GM12892 (cell line): ENCODE measurements at places on chromosomes 6 and 20.

- no peak for DNase-seq
Observed at GRCh38 chr6:38349221-38349620, 290.5 kb downstream of the BTBD9 start.

DNA sequence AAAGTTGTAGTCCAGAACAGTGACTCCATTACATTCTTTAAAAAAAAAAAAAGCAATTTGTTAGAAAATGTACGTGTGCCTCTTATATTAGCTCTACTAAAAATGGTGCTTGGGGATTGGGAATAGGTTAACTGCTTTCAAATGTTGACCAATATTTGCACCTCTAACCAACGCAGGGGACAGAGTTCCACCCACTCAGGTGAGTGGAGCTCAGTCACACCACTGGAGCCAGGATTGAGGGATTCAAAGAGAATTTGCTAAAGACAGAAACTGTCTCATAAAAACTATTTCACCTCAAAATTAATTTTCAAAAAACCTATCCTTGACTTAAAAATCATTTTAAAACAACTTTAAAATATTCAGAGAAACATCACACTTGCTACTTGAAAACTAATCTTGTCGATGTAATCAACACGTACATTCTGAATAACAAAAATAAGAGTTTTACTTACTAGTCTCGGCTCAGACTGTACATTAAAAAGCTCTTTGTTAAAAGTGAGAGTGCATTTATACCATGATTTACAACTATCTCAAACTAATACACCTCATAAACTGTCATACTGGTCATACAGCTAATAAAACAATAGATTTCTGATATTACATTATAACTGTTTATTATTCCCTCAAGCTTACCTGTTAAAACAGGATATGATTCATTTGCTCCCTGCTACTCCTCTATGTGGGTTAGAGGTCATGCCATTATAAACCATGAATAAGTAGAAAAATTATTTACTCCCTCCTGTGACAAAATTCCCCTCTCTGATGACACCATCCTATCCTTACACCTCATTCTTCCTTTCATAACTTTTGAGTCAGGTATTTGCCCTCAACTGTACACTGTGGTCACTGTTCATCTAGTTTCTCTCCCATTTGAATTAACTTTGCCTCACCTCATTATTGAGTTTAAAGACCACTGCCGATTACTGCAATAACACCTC, 88.6 kb downstream of the PDE10A start:
- DNase-seq = no peak

- DNase-seq = no peak
Observed at GRCh38 chr6:113495521-113495920, 361.6 kb upstream of the MARCKS start.

DNA sequence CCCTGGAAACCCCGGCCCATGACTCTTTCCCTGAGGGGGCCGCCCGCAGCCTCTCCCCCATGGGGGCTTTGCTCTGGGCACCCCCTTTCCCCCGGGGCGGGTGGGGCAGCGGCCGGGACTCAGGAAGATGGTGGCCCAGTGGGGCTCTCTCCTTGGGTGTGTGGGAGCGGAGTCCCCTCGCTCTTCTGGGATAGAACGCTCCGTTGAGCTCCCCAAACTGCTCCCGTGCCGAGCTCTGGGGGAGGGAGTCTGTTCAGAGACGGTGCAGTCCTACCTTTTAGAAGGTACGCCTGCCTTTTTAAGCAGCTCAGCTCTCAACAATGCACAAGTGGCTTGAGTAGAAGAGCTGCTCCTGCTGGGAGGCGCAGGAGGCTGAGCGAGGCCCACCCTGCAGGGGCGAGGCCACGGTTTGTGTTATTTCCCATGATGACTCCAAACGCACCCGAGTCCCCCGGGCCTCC, 21.7 kb upstream of the BHLHE23 start:
- DNase-seq = no peak

DNA sequence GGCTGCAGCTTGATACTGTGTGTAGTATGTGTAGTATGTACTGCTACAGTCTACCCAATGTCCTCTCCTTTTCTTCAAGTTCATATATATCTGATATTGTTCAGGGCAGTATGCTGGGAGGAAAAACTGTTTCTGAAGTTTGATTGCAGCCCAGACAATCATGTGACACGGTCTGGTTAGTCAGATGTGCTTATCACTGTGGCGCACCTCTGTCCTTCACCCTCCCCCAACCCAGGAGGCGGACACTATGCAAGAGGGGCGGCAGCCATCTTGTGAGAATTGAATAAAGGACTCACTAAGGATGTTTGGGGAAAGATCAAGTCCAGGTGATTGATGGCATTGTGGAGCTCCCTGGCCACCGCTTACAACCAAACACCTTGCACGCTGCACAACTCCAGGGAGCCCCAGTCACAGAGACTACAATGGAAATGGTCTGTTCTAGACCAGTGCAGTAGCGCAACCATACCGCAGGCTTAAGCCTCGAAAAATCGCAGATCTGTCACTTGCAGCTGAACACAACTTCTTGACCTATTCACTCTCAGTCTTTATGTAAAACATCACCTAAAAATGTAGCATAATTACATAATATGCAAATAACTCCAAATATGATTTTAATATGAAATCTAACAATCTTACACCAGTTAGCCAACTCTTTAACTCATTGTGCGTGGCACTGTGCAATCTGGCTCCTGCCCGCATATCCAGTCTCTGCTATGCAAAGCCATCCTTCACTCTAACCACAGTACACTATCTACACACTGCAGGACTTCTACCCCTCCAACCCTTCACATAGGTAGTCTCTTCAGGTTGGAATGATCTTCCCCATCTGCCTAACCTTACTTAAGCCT, 79.3 kb downstream of the VGLL2 start:
- no peak for DNase-seq

DNA sequence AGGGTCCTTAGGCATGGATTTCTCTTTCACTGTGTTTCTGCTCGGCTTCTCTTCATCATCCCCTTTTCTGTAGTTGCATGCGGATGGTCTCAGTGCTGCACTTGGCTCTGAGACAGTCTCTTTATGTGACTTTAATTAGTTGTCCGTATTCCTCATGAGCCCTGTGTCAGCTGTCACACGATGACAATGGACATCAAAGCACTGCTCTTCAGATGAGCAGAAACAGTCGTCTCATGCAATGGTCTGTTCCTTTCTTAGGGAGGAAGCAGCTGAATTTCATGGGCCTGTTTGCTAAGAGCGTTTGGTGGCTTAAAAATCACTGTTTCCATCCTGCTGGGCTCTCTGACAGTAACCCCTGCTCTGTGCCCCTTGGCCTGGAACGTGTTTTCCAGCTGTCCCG, 64.9 kb downstream of the SYTL3 start:
- DNase-seq = no peak

DNA sequence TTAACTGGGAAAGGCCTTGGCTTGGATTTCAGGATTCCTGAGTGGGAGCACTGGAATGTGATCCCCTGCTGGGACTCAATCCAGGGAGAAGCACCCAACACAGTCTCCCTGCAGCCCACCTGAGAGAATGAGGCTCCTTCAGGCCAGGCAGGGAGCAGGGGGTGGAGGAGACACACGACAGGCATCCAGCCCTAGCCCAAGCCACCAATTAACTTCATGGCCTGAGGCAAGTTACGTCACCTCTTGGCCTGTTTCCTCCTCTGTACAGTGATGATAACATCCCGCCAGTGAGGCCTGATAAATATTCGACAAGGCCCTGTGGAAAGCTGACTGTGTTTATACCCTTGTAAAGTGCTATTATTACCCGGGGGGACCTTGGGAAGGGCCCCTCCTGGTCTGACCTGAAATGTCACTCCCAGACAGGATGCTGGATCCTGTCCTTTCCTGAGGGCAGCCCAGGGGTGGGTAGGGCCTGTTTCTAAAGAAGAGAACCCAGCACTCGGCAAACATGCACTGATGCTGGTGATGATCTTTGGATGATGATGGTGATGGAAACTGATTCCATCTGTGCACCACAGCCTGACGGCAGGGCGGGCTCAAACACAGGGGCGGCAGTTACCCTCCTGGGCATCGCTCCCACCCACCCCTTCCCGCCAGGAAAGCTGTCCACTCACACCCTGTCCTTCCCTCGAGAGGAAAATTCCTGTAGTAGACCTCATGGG, 12.4 kb downstream of the FRS3 start:
- no peak for DNase-seq

DNA sequence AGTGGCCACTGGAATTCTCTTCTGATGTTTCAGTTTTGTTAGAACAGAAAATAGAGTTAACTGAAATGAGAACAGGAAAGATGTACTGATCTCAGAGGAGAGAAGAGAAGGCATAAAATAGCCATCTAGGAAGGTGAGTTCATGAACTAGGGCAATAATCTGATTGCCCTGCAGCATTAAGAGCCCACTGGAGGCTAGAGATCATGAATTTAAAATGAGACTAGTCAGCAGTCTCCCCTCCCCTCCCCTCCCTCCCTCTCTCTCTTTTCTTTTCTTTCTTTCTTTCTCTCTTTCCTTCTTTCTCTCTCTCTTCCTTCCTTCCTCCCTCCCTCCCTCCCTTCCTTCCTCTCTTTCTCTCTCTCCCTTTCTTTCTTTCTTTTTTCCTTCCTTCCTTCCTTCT, 28.9 kb downstream of the GPRC6A start:
- DNase-seq = no peak

- no peak for DNase-seq
Observed at GRCh38 chr20:52847731-52848359, 124.3 kb upstream of the TSHZ2 start.

- no peak for DNase-seq
Observed at GRCh38 chr20:60579941-60580515, 621.8 kb downstream of the CDH26 start.

GRCh38 chr6:117417851-117418250, 7.9 kb downstream of the ROS1 start:
- DNase-seq = no peak

DNA sequence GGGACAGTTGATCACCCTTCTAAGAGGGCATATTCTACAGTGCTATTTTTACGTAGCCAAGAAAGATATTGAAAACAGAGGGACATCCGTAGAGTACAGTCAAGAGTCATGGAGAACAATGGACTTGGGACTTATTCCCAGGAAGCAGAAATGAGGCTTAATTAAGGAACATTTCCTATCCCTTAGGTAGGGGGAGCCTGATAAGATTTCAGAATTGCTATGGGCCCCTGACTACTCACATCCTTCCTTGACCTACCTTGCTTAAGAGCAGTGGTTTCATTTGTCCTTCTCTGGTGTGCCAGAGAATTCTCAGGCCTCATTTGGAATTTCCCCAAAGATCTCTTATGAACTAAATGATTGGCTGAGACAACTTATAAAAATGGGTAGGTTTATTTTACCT, 189.5 kb upstream of the DTNBP1 start:
- no peak for DNase-seq

DNA sequence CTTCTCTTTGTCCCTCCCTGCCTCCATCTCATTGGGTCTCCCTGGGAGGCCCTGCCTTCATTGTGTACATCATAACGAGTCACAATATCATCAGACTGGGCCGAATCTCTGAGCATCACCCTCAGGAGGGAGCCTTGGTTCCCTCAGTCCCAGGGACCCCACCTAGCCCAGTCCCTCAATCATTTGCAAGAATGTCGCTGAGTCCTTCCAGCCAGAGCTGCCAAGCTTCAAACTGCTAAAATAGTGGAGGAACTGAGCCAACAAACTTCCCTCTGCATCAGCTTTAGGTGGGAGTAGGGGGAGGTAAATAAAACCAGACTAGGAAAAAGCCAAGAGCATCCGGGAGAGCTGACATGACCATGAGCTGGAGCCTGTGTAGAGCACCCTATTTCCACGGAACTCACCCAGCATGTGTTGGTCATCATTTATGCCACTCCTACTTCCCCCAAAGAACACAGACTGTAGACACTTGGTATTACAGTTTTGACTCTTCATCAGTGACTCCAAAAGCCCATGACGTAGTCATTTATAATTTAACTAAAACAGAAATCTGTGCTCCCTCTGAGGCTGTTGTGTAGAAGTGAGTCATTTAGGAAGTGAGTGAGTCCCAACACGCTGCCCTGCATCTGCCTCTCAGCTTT, 28.8 kb upstream of the IL17A start:
- DNase-seq = no peak
